ENCODE measurements at places on chromosomes 3 and 15. TPM values are rescaled to one million over a fixed set of nuclear protein-coding genes. Genes with fewer than 3 reads are reported as not detected.

Gene TUSC2
- 19.4 TPM for total RNA-seq

GRCh38 chr15:85044894-85045293 lies 63.2 kb downstream of the PDE8A start:
- H3K36me3 ChIP-seq, result no peaks in the 10 kb centered on the region
- H3K4me3 ChIP-seq, result no peak overlapping the region
- no peaks in the 10 kb centered on the region for H3K4me1 ChIP-seq
- DNase-seq, result no peak
- no peak overlapping the region for H3K27ac ChIP-seq

- DNase-seq, result no peak
- H3K27me3 ChIP-seq, result no peaks in the 10 kb centered on the region
- H3K36me3 ChIP-seq, result no peaks in the 10 kb centered on the region
- H3K4me3 ChIP-seq, result peak overlapping the region; percentile 38
- no peak overlapping the region for H3K27ac ChIP-seq
- peaks cover 12% of the 10 kb centered on the region for H3K4me1 ChIP-seq
Measured at GRCh38 chr3:65169961-65170360, 482.2 kb upstream of the ADAMTS9 start.

DNA sequence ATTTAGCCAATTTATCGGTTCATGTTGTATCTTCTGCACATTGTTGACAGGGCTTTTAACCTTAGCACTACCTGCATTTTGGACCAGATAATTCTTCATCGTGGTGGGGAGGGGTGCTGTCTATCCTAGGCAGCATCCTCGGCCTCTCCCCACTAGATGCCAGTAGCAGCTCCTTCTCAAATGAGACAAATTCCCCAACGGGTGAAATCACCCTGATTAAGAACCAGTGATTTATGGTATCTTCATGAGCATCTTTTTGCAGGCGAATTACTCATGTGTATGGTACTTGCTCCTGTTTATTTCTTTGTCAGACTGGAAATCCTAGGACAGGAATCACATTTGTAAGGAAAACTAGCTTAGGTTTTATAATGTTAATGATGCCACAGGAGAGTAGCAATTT lies 68.0 kb downstream of the C3orf70 start:
- no peak overlapping the region for H3K27ac ChIP-seq
- no peaks in the 10 kb centered on the region for H3K4me1 ChIP-seq
- no peak for DNase-seq

Gene OIP5
- not detected for total RNA-seq

GRCh38 chr3:127444761-127445160 lies 145.8 kb downstream of the TPRA1 start:
- no peaks in the 10 kb centered on the region for H3K36me3 ChIP-seq
- H3K27me3 ChIP-seq, result no peaks in the 10 kb centered on the region
- no peaks in the 10 kb centered on the region for H3K4me1 ChIP-seq
- H3K27ac ChIP-seq, result no peak overlapping the region
- DNase-seq, result no peak
- no peak overlapping the region for H3K4me3 ChIP-seq

GRCh38 chr3:55854494-55854893 lies 367.4 kb upstream of the WNT5A start:
- no peak overlapping the region for H3K27ac ChIP-seq
- H3K4me3 ChIP-seq, result no peak overlapping the region
- H3K4me1 ChIP-seq, result no peaks in the 10 kb centered on the region
- H3K27me3 ChIP-seq, result no peaks in the 10 kb centered on the region

Gene AVEN
- total RNA-seq, result 26.5 TPM

DNA sequence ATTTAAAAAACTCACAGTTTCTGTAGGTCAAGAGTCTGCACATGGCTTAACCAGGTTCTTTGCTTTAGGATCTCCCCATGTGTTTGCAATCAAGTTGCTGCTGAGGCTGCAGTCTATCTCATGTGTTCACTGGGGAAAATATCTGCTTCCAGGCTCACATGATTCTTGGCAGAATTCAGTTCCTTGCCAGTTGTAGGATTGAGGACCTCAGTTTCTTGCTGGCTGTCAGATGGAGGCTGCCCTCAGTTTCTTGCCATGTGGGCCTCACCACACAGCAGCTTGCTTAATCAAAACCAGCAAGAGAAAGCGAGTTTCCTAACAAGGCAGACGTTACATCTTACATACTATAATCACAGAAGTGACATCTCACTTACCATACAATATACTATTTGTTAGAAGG lies 10.0 kb upstream of the TBC1D5 start:
- H3K36me3 ChIP-seq, result no peaks in the 10 kb centered on the region
- no peaks in the 10 kb centered on the region for H3K27me3 ChIP-seq
- H3K27ac ChIP-seq, result no peak overlapping the region
- no peak overlapping the region for H3K4me3 ChIP-seq

DNA sequence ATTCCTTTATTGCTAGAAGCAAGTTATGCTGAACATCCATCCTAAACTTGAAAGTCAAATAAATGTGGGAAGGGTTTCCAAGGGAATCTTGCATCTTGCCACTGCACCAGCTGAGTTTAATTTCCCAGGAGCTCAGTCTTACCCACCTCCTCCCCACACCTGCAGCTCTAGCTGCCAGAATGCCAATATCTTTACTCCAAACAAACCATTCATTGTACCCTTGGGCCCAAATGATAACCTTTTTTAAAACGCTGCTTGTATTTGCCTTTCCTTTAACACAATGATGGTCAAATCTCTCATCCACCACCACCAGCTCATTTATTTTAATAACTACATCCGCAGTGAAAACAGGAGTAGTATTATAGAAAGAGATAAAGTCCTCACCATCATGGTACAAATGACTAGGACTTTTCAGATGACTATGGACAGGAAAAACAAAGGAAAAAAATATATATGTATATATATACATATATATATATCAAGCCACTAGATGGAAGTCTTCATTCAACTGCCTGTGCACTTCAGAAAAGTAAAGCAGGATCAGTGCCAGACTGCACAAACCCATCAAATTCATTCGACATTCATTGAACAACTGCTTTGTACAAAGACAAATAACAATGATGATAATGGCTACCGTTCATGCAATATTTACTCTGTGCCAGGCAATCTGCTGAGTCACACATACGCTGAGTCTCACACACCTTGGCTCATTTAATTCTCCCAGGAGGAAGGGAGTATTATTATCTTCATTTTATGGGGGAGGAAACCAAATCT lies 44.0 kb downstream of the BFSP2 start:
- no peak overlapping the region for H3K27ac ChIP-seq
- DNase-seq, result no peak
- H3K4me3 ChIP-seq, result no peak overlapping the region
- no peaks in the 10 kb centered on the region for H3K36me3 ChIP-seq

GRCh38 chr3:63562323-63562722 lies 90.2 kb upstream of the SNTN start:
- H3K4me3 ChIP-seq, result no peak overlapping the region
- H3K4me1 ChIP-seq, result no peaks in the 10 kb centered on the region

All from thoracic aorta (tissue), 2 donors.